Islet precursor cell (in vitro differentiated cells): ENCODE measurements at places on chromosomes 3 and 15.

DNA sequence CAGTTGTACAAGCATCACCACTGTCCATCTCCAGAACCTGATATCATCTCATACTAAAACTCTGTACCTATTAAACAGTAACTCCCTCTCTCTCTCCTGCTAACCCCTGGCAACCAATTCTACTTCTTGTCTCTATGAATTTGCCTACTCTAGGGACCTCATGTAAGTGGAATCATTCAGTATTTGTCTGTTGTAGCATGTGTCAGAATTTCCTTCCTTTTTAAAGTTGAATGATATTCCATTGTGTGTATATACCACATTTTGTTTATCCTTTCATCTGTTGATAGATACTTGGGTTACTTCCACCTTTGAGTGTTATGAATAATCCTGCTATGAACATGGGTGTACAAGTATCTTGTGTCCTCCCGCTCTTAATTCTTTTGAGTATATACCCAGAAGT lies 16.6 kb downstream of the ZNF592 start:
- no peak for DNase-seq

GRCh38 chr15:62550106-62550505 lies 385.0 kb upstream of the C2CD4B start:
- no peak for DNase-seq

DNA sequence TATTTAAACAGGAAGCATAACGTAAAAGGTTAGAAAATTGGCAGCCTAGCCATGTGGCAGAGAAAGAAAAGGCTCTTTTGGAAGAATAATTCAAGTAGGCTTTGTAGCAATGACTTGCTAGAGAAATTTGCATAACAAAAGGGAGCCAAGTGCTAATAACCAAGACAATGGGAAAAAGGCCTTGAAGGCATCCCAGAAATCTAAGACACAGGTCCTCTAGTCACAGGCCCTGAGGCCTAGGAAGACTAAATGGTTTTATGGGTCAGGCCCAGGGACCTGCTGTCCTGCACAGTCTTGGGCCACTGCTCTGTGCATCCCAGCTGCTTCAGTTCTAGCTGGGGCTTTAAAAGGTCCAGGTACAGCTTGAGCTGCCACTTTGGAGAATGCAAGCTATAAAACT lies 78.5 kb downstream of the FGF7 start:
- DNase-seq: no peak

GRCh38 chr3:159751752-159752151 lies 236.9 kb upstream of the IL12A start:
- no peak for DNase-seq

DNA sequence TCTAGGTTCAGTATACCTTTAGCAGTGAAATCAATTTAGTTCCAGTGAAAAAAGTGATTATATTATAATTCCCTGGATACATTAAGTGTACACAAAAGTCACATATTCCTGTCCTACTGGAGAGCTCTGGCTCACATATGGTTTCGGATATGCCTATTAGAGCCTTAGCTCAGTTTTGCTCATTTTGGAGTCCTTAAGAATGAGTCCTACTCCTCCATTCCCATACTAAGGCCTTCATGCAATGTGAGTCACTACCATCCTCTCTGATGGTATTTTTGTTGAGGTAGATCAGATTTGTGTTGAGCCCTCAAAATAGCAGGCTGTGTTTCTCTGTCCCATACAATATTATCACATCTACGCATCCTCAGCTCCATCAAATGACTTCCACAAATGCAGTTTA lies 294.2 kb upstream of the COL8A1 start:
- DNase-seq: no peak

DNA sequence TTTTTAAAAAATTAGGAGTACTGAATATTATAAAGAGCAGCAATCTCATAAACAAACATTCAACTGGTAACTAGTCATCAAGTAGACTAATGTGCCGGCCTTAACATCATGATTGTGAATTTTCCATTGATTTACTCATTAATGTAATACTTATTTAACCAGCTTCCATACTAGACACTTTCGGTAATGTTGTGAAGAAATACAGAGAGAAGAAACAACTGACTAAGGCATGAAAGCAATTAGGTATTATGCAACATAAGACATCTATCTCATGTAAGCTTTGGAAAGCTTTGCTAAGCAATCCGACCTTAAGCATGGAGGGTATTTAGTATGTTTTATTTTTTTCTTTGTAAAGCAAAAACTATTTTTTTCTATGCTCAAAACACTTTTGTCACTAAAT lies 108.0 kb downstream of the IL1RAP start:
- no peak for DNase-seq

DNA sequence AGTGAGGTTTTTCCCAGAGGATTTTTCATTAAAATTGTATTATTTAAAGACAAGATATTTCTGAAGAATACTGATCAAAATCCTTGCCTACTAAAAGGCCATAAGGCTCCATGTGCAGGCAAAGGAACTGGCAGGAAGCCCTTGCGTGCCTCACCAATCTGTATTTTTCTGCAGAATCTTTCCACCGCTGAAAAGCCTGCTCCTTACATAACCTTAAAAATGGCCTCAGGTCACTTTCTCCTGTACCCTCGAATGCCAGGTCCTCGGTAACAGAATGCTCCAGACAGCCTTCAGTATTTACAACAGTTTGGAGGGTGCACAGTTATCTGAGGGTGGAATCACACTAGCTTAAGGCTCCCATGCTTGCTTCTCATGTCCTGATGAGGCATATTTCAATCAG lies 3.2 kb downstream of the MORC1 start:
- DNase-seq: peak; percentile 60

DNA sequence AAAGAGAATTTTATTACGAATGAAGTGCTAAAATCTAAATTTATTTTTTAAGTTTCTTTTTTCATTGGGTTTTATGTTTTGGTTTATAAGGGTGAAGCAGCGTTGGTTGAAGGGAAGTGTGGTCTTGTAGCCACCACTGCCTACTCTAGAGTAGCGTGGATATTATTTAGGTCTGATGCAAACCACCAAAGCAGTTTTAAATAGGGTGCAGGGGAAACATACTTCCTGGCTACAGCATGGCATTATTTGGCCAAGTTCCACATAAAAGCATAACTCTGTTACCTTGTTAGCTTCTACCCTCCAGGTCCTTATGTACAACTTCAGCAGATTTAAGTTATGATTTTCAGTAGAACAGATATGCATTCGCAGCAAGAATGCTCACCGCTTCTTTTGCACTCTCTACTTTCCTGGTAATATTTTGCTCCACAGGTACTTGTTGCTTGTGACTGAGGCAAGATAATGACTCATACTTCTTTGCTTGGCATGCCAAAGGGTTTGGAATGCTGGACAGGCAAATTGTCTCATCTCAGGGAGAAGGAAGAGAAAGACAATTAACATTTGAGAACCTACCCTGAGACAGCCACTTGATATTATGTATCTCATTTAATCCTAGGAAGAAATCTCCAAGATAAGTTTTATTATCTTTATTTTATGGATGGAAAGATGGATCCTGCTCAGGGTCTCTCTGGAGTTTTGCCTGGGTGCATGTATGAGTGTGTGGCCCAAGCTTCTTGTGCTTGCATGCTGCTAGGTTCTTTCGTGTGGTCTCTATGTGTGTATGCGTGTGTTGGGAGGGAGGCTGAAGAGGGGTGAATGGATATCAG lies 5.4 kb downstream of the TGFBR2 start:
- DNase-seq: peak; percentile 64
